ENCODE measurements at places on chromosomes 7 and 10.

GRCh38 chr10:58054881-58055280, 212.8 kb downstream of the IPMK start:
- DNase-seq: no peak

DNA sequence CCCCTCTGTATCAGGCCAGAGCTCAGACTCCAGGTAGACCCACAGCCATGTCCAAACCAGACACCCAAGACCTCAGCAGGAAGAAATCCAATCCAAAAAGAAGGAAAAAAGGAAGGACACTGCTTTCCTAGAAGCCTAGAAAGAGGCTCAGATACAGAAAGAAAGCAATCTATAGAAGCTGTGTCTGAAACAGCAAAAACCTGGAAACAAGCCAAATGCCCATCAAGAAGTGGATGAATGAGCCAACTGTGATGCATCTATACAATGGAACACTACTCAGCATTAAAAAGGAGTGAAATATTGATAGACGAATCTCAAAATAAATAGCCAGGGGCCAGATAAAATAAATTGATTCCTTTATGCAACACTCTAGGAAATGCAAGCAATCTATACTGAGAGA, 31.6 kb downstream of the GRB10 start:
- DNase-seq: no peak

DNA sequence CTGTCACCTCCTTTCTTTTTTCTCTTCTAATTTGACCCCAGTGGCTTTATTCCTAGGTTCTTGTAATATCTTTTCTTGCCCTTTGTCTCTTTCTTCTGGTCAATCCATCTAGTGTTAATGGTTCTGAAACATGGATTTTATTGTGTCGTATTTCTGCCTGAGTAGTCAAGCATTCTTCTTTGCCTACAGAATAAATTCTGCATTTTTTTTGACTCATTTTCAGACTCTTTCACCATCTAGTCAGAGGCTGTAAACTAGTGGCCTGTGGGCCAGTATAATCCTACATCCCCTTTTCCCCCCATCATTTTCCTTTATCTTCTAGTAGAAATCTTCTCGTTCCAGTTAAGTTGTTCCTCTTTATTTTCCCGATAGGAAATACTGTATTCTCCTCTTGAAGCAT, 29.4 kb downstream of the LUC7L2 start:
- no peak for DNase-seq

DNA sequence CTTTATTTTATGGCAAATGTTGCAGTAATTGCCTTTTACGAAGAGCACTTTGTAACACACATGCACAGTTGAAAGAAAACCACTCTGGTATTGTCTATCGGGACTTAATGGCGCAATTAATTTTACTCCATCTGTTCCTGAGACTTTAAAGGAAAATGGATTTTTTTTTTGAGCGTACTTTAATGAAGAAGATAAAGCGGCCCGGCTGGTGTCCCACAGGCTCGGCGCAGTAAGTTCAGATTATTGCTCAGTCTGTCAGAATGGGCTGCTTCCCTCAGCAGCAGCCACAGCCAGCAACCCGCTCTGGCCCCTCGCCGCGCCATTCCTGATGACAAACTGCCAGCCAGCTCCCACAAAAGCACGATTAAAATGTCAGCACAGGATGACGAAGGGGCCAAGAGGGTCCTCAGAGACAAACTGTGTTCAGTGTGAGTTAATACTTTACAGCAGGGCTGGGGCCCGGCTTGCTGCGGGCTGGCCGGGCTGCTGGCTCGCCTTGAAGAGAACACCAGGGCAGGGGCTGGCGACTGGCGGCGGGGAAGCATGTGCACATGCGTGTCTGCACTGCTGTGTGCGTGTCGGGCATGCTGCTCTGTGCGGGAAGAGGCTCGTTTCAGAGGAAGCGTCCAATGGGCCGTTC, 501.0 kb upstream of the GALNT17 start:
- peak; percentile 55 for DNase-seq

GRCh38 chr10:132685101-132685891, 100.7 kb downstream of the NKX6-2 start:
- DNase-seq: peak; percentile 13

DNA sequence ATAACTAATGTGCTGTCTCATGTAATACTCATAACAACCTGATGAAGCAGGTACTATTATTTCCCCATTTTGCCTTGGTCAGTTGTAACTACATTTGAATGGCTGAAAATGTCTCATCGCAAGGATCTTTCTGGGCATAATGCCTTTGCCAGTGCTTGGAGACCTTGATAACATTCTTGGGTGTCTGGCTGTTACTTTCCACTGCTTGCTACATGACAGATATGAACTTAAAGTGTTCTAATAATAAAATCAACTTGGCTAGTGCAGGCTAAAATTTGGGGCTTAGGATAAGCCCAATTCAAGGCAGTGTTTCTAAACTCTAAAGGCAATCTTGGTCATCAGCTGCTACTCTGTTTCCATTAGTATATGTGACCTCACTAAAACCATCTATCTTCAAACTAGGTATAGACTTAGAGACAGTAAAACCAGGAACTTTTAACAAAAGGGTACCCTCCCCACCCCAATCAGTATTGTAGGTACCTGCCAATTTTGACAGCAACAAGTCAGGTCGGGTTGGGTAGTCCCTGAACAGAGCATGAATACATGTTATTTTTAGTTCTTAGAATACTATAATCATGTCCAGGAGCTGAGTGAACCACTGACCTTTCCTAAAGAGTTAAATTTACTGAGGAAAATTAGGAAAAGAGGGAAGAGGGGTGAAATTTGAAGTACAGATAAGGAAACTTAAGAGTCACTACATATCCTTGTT, 68.2 kb upstream of the AHR start:
- no peak for DNase-seq

All from glutamatergic neuron (in vitro differentiated cells).